ENCODE measurements at places on chromosomes 7 and 10.

- DNase-seq: no peak
Observed at GRCh38 chr7:88229302-88229995, 9.6 kb upstream of the SRI start.

GRCh38 chr10:131743190-131744151, 157.3 kb upstream of the PPP2R2D start:
- DNase-seq: peak; percentile 97

GRCh38 chr7:36633377-36633776, 90.9 kb downstream of the AOAH start:
- no peak for DNase-seq

- DNase-seq: no peak
Observed at GRCh38 chr10:124646483-124647352, 97.5 kb downstream of the FAM53B start.

DNA sequence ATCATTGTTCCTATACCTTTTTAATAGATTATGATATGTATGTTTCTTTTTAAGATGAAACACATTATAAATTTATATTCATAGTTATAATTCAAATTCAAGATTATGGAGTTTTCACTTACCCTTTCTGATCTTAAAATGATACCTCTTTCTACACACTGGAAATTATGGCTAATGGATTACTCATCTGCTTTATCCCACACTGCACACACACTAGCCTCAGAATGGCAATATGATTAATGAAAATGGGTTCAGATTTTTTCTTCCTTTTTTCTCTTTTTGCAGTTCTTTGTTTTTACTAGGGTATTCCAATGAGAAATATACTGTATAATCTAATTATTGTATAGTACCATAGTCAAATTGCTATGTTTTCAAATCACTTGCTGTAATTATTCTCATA, 82.3 kb upstream of the FZD1 start:
- DNase-seq: no peak

GRCh38 chr7:125695626-125696025, 766.0 kb upstream of the POT1 start:
- no peak for DNase-seq

DNA sequence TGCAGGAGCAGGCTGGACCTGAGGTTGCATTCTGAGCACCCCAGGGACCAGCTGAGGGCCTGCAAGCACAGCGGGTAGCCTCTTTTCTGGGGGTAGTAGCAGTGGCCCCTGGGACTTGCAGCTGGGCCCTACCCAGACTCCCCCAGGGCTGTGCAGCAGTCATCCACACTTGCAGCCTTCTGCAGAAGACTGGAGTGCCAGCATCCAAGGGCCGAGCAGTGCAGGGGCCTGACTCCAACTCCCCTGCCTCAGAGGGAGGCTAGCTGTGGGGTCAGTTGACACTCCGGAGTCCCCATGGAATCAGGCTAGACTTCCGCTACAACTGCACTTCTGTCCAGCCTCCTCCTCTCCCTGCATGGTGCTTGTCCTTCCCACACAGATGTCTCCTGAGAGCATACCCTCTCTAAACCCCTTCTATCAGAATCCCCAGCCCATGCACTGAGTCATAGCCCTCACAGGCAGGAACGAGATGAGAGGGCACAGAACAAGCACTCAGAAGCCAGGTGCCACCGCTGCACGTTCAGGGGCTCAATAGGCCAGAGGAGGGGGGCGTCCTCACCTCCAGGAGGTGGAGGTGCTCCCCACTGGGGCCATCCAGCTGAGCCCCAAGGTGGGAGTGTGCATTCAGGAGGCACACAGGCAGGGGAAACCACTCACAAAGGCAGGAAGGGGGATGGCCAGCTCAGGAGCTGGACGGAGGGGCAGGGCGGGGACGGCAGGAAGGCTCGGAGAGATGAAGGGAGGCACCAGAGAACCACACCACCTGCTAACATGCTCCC, 7.5 kb downstream of the RASGEF1A start:
- DNase-seq: no peak

DNA sequence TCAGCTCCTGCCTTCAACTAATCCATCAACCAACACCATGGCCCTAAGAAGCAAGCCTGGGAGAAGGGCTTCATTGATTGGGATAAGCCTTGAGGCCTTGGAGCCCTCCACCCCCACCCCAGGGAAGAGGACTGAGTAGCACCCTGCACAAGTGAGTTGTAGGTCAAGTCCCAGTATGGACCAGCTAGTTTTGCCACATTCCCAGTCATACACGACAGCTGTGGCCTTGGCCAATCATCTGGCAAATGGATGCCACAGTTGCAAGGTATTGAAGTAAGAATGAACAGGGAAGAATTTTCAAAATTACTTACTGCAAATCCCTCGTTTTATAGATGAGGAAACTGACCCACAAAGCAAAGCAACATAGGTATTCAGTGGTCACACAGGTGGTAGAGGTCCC, 109.7 kb downstream of the STRA8 start:
- no peak for DNase-seq

- DNase-seq: no peak
Observed at GRCh38 chr10:106327747-106328146, 836.8 kb downstream of the SORCS1 start.

- no peak for DNase-seq
Observed at GRCh38 chr10:47454008-47454779, 29.7 kb downstream of the ANXA8 start.

DNA sequence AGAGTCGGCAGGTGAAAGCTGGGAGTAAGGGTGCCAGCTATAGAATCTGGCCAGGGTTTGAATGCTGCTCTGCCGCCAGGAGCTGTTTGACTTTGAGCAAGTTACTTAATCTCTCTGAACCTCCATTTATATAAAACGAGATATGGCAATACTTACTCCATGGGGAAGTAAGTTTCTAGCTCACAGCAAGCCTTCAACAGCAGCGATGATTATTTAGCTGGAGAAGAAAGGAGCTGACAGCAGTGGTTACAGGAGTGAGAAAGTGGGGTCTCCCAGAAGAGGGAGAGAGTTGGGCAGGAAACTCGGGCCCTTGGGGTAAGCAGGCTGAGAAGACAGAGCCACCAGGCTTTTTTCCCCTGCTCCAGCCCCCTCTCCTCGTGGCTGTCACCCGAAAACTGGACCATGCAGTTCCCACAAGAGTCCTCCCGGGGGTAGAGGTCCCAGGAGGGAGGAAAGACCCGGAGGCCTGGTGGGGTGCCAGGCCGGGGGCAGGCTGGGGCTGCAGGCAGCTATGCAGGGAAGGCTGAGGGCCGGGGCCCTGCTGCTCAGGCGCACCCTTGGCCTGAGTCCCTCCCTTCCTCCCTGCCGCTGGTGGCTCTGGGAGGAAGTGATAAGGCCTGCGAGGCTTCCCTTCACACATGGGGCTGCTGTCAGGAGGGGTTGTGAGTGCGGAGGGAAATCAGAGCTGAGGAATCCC, 3.5 kb downstream of the NOS3 start:
- DNase-seq: peak; percentile 89
